Upper lobe of right lung (tissue), 1 donor: ENCODE measurements at places on chromosomes 1 and 21.

DNA sequence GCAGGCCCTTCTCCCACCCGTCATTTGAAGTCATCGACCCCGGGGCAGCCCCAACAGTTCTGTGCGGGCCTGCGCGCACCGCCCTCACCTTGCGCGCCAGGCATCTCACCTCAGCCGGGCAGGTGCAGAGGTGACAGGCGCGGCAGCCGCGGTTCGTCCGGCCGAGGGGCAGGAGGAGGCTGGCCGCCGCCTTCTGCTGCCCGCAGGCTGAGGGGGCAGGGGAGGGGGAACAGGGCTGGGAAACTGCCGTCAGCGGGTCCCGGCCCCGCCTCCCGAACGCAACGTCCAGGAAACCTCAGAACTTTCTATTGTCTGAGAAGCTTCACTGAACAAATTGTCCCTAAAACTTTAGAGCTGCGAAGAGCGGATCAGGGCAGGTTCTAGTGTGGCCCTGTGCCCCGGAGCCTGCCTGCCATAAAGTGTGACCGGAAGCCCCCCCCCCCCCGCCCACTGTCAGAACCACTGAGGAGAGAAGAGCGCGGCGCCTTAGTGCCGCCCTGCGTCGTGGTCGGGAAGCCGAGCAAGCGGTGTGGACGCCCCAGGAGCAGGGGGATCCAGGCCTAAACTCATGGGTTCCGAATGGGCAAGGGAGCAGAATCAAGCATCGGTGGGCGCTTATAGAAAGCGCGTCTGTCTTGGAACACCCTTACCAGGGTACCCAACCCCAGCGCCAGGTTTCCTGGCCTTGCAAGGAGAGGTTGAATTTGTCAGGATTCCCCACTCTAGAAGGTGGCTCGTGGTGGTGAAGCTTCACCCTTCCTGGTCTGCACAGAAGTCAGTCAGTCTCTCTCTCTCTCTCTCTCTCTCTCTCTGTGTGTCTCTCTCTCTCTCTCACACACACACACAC lies 13.3 kb upstream of the TBX15 start:
- no peak for DNase-seq

DNA sequence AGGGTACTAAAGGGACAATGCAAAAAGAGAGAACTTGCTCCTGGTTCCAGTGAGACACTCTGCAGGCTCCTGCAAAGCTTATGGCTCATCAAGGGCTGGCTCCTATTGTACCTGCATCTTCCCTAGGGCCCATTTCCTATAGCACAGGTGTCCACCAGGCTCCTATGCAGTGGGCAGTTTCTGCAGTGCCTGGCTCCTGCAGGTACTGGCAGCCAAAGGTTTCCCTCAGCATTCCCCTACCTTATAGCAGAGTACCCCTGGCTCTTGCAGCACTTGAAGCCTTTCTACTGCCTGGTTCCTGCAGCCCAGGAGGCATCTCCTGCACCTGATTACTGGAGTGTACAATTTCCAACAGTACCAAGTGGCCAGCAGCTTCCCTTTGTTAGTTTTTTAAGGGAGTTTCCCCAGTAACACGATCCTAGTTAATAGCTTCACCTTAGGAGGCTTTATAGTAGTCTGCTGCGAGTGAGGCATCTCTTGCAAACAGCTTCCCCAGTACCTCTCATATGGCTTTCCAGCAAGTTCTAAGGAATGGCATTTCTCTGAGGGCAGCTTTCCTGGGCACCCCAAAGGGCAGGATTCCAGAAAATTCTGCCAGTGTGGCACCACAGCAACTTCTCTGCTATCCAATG lies 141.7 kb downstream of the DENND1B start:
- no peak for DNase-seq

- DNase-seq = no peak
Measured at GRCh38 chr1:43067233-43067745, 104.8 kb downstream of the EBNA1BP2 start.

DNA sequence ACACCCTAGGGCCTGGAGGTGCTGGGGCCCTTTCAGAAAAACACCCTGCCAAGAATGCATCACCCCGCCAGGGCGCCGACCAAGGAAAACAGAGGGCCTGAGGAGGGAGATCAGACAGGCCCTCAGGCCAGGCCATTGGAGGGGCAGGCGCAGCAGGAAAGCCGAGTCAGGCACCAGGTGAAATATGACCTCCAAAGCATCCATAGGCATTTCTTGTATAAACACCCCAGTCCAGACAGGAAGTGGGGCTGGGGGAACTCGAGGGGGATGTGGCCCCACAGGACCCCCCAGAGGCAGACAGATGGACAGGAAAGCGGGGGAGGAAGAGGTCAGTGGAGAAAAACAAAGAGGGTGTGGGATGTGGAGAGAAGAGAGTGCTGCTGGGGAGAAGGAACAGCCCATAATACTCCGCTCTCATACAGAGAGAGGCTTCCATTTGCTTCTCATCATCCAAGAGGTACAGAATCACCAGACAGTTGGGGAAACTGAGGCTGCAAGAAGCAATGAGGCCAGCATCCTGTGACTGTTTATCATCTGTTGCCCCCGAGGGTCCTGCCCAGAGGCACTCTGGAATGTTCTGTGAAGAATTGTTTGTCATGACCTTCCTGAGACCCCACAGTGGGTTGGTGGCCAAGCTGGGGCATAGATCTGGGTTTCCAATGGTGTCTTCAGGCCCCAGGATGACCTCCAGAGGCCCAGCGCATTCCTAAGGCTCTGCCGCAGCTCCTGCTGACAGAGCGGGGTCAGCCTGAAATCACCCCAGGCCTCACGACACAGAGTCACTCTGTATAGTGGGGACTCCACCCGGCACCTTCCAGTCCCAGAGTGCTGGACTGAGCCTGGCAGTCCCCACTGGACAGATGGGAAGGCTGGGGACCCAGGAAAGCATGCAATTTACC lies 18.0 kb downstream of the TRIM62 start:
- DNase-seq = peak; percentile 49

DNA sequence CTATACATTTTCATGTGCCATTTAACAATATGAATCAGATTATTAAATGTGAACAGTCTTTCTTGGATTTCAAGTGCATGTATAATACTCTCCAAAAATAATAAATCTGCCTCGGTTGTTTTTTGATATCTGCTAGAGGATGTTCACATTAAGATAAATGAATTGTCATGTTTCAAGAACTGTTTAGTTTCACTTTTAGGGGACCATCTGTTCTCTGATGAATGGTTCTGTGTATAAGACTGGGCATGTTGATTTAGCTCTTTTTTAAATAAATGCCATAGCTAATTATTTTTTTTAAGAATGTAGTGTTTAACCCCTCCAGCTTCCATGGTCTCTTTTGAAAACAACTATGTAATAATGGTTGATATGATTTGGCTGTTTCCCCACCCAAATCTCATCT lies 1245.1 kb upstream of the ADGRL4 start:
- DNase-seq = no peak

GRCh38 chr1:11681071-11681771 lies at the start of gene MAD2L2:
TSS of gene MAD2L2 (minus strand) at chr1:11681148. CDS start at chr1:11680601, 547 bp downstream.
- peak; percentile 95 for DNase-seq

DNA sequence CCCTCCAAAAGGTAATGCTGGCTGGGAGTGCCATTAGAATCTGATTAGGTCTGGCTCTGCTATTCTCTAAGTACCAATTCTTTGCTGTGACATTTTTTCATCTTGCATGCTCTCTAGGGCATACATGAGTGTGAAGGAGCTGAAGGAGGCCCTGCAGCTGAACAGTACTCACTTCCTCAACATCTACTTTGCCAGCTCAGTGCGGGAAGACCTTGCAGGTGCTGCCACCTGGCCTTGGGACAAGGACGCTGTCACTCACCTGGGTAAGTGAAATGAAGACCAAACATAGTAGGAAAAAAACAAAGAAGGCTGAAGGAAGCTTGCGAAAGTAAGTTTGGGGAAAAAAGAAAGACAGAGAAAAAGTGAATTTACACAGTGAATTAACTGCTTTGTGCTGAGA lies 207.9 kb downstream of the PAPPA2 start:
- DNase-seq = no peak

DNA sequence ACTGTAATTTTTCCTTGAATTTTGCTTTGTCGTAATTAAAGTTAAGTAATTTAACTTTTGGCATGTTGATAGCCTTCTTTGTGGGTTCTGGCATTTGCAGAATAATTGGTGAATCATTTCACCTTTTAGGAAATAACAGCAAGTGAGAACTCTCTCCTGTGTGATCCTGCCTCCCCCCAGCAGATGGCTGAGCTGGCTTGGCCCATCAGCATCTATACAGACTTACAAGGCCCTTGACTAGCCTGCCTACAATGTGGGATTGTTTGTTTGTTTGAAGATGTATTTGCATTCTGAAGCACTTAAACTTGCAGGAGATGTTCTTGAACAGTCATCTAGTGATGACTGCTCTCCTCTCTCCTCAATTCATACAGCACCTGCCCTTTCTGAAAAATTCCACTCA lies 55.9 kb downstream of the MACO1 start:
- DNase-seq = no peak

DNA sequence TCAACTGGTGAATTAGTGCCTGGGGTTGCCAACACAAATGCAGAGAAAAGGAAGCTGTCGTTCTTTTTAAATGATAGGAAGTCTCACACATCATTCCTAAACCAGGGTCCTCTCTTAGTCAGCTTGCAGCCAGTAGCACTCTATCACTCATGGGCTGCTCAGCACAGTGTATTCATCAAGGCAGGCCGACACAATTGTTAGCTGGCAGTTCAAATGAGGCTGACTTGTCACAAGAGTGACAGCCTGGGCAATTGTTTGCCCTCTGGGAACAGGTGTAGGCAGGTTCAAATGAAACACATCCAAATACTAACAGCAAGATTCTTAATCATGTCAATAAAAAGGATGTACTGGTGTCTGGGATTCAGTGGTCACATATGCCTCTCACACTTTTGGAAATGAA lies 76.9 kb downstream of the ERICH3 start:
- DNase-seq = no peak

- no peak for DNase-seq
Measured at GRCh38 chr1:175134500-175134899, 58.1 kb downstream of the KIAA0040 start.

GRCh38 chr1:233359431-233359830 lies 31.9 kb downstream of the MAP3K21 start:
- no peak for DNase-seq

GRCh38 chr1:18110598-18110939 lies 3.0 kb downstream of the IGSF21 start:
- DNase-seq = no peak

DNA sequence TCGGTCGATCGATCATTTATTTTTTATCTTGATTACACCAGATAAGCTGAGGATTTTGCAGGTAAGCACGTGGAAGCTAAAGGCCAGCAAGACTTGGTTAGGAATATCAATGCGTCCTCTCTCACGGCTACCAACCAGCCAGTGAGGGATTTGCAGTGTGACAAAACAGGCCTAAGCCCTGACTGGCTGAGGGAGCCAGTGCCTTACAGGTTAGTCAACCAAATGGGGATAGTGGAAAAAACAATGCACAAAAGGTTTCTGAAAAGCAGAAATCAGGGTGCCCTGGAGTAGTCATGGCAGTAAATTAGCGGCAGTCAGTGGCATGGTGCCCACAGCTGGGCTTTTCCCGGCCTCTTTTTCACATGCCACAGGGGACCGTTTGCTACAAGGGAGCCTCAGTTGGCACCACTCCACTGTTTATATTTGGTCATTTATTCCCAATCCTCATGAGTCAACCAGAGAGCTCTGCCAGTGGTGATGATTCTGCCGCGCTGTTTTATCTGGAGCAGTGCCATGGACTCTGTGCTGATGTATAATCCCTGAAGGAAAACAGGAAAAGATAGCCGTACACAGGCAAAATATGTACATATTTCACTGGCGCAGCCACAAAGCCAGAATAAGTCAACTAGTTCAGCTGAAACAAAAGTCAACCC lies 167.6 kb downstream of the RHOU start:
- DNase-seq = no peak

- DNase-seq = no peak
Measured at GRCh38 chr1:216815260-216816131, 92.3 kb upstream of the ESRRG start.

DNA sequence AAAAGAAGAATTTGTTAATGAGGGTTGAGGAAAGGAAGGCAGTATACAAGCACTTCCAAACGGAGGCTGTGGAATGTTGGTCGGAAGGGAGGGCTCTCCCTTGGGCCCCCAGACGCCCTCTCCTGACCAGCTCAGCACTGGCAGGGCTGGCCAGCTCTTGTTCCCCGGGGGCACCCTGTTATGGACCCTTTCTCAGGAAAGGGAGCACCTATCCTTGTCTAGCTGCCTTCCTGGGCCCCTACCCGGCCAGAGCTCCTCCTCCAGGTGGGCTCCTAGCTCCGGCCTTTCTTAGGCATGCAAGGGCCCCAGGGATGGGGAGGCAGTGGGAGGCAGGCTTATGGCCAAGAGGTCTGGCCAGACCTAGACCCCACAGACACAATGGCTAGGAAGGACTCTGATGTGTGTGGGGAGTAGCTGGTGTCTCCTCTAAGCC lies 926 bp downstream of the BLACAT1 start:
- DNase-seq = no peak

DNA sequence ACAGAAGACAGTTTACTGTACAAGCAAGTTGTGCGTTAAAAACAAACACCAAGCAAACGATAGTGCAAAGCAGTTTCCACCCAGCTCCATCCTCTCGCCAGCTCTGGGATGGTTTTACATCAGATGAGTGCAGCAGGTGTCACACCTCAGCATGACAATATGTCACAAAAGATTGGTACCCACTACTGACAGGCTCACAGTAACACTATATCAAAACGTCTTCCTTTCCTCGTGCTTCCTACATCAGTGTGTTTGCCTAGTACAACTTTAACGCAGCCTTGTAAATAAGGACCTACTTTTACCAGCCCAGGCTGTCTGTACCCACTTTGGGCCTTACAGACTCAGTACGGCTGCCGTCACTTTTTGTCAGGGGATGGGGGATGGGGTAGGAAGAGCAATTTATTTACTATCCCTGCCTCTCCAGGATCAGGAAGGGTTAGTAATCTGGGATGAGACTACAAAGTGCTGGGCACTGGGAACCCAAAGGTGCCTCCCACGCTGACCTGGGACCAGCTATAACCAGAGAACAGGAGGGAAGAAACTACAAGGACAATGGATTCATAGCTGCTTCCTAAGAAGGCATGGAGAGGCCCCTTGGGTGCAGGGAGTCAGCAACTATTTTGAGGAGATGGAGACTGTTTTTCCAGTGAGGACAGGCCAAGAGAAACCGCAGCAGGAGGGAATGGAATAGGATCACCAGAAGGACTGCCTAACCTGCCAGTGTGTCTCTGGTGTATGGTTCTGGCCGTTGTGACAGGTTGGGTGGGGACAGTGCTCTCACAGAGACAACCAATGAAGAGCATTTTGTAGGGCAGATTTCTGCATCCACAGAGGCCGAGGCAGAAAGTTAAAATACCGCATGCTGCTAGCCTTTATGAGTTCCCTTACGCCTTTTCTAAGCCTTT lies 30.2 kb downstream of the RUNX3 start:
- no peak for DNase-seq

- no peak for DNase-seq
Measured at GRCh38 chr1:232110281-232111090, 483.9 kb downstream of the DISC1 start.

- no peak for DNase-seq
Measured at GRCh38 chr1:229336345-229336744, 6.5 kb downstream of the CCSAP start.
